ENCODE measurements at places on chromosomes 13 and 19.

- no peak for DNase-seq
These were observed 24.6 kb upstream of the GARRE1 start for GRCh38 chr19:34229721-34230120.

DNA sequence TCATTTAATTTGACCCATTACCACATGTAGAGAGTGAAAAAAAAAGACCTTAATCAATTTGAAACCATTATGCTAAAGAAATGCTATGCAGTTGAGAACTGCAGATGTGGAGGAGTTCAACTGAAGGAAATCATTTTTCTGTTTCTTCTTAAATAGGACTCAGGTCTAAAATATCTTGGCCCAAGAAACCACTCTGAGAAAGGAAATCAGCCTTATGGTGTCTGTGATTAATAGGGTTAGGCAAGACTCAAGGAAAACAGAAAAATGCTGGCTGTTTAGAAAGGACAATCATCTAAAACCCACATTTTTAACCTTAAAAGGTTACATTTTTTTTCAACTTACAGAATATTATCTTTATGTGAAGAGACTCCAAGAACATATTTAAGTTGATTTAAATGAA lies 1.9 kb upstream of the SLITRK1 start:
- DNase-seq: no peak

DNA sequence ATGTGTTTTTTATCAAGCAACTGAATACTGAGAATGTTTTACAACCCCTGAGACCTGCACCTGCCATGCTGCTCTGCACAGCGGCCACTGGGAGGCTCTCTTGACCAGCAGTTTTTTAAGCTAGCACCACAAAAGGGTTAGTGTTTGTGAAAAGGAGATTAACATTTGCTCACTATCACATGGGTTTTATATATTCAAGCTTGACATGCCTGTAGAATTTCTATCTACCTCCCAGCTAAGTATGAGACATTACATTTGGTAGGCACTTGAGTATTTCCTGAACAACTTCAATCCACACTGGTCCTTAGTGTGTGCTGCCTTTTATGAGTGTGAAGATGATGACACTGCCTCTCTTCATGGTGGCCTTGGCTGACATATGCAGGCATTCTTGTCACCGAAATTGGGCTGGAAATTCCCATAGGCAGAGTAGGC lies 1238.9 kb downstream of the UQCRFS1 start:
- no peak for DNase-seq

- DNase-seq: no peak
These were observed 2.0 kb downstream of the ZNF431 start for GRCh38 chr19:21143854-21144253.

- DNase-seq: no peak
These were observed 278.8 kb downstream of the TSHZ3 start for GRCh38 chr19:31070146-31071065.

- no peak for DNase-seq
These were observed 25.9 kb downstream of the LATS2 start for GRCh38 chr13:21035498-21035897.

- no peak for DNase-seq
These were observed 8.6 kb downstream of the PRKCSH start for GRCh38 chr19:11444059-11444458.

GRCh38 chr13:26880735-26881134 lies 120.1 kb upstream of the GPR12 start:
- DNase-seq: no peak

- DNase-seq: no peak
These were observed 1323.5 kb upstream of the SLC10A2 start for GRCh38 chr13:104389691-104390090.

DNA sequence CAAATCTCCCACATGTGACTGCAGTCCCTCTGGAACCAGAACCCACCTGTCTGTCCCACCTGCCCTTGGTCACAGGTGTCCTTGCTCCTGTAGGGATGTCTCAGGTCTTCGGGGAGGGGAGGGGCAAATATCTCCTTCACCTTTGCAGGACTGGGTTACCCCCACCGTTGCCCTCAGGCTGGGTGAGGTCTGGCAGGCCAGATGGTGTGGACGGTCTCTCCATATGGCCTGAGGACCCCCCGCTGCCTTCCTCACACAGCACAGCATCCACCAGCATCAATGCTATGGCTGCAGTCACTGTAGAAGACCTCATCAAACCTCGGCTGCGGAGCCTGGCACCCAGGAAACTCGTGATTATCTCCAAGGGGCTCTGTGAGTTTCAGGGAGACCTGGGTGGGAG lies 10.0 kb downstream of the SLC5A5 start:
- no peak for DNase-seq

- DNase-seq: no peak
These were observed 15.6 kb upstream of the FAM124A start for GRCh38 chr13:51206584-51206983.

GRCh38 chr13:109853153-109853552 lies 66.8 kb upstream of the IRS2 start:
- DNase-seq: no peak

Measured in activated T-helper 9 cell treated with anti-CD3 and anti-CD28 coated beads, Interleukin-2, amount 50 U/mL, for 16 hours (primary cell).